ENCODE measurements at places on chromosomes 7 and 10. TPM values are rescaled to one million over a fixed set of nuclear protein-coding genes. Genes with fewer than 3 reads are reported as not detected.

DNA sequence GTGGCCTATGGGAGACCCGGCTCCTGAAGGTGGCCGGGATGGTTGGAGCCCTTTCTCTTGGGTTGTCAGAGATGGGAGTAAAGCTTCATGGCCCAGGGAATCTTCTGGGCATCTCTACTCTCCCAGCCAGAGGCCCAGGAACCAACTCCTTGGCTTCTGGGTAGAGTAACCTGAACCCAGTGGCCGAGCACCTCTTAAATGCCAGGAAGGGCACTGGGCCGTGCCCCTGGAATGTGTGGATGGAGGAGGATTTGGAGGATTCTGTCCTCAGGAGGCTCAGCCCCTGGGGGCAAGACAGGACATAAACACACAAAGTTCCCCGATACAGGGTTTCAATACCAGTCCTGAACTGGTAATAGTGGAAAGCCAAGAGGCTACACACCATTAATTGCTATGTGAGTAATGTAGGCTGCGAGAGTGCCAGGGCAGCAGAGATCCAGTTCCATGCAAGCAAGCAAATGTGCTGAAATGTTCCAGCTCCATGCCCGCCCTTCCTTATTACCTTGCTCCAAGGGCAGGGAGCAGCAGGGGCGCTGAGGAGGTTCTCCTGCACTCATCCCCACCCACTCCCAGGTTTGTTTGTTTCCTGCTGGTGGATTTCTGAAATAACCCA lies 1.2 kb downstream of the PALD1 start:
- H3K27ac ChIP-seq: peak overlapping the region; percentile 73
- H3K4me3 ChIP-seq: peak overlapping the region; percentile 42
- DNase-seq: peak; percentile 49
- peaks cover 24% of the 10 kb centered on the region for H3K27me3 ChIP-seq

GRCh38 chr7:142440906-142441411 lies 183.1 kb upstream of the PRSS58 start:
- DNase-seq: no peak
- peaks cover 7% of the 10 kb centered on the region for H3K4me1 ChIP-seq
- no peak overlapping the region for H3K27ac ChIP-seq
- no peaks in the 10 kb centered on the region for H3K36me3 ChIP-seq
- no peak overlapping the region for H3K4me3 ChIP-seq
- no peaks in the 10 kb centered on the region for H3K27me3 ChIP-seq

DNA sequence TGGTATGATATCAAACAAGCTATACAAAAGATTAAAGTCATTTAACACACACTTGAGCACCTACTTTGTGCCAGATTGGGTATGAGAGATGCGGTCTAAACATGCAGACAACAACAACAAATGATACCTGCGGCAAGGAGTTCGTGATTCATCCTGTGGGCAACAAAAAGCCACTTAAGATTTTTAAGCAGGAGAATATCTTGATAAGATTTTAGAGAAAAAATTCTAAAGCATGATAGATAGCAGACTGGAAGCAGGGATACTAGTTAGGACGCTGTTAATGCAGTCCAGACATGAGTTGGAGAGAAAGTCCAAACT lies 1.6 kb upstream of the KBTBD2 start:
- H3K27me3 ChIP-seq: no peaks in the 10 kb centered on the region
- H3K27ac ChIP-seq: peak overlapping the region; percentile 100
- no peak for DNase-seq
- no peaks in the 10 kb centered on the region for H3K36me3 ChIP-seq
- H3K4me3 ChIP-seq: no peak overlapping the region

- H3K27me3 ChIP-seq: no peaks in the 10 kb centered on the region
- no peaks in the 10 kb centered on the region for H3K4me1 ChIP-seq
- H3K27ac ChIP-seq: peak overlapping the region; percentile 86
- peak overlapping the region; percentile 54 for H3K4me3 ChIP-seq
These were observed 586 bp upstream of the AOC1 start for GRCh38 chr7:150851492-150852370.

GRCh38 chr7:6392712-6393666 lies 54.8 kb downstream of the DAGLB start:
- peak overlapping the region; percentile 88 for H3K27ac ChIP-seq
- DNase-seq: peak; percentile 95
- no peaks in the 10 kb centered on the region for H3K27me3 ChIP-seq
- H3K4me3 ChIP-seq: no peak overlapping the region
- H3K4me1 ChIP-seq: peaks cover 43% of the 10 kb centered on the region

NODAL gene
- not detected for total RNA-seq

DNA sequence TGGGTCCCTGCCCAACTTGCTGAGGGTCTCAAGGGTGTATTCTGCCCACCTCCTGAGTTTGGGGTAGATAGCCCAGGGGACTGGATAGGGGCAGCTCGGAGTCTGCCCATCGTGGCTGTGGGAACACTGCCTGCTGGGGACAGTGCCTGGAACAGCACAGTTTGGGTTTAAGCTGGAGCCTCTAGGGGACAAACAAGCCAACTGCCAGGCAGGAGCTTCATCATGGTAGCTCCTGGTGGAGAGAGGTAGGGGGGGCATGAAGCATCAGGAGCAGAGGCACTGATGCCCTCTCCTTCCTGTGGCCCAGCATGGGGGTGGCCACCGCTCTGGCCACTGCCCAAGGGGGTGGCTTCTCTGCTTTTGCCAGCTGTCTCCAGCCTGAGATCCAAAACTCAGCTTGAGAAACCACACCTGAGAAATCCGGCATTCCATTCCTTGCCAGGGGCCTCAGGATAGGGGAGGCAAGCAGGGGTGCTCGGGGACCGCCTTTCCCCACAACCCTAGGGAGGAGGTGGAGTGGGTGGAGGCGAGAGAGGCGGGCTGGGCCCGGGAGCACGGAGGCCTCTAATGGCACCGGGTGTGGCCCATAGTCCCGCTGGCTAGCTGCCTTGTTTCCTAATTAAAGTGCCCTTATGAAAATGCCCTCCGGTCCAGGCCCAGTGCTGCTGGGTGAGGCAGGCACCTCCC lies 47.6 kb downstream of the UNC5B start:
- H3K4me3 ChIP-seq: no peak overlapping the region
- peak; percentile 82 for DNase-seq
- H3K36me3 ChIP-seq: no peaks in the 10 kb centered on the region
- H3K4me1 ChIP-seq: peaks cover 79% of the 10 kb centered on the region
- peak overlapping the region; percentile 72 for H3K27ac ChIP-seq

DNA sequence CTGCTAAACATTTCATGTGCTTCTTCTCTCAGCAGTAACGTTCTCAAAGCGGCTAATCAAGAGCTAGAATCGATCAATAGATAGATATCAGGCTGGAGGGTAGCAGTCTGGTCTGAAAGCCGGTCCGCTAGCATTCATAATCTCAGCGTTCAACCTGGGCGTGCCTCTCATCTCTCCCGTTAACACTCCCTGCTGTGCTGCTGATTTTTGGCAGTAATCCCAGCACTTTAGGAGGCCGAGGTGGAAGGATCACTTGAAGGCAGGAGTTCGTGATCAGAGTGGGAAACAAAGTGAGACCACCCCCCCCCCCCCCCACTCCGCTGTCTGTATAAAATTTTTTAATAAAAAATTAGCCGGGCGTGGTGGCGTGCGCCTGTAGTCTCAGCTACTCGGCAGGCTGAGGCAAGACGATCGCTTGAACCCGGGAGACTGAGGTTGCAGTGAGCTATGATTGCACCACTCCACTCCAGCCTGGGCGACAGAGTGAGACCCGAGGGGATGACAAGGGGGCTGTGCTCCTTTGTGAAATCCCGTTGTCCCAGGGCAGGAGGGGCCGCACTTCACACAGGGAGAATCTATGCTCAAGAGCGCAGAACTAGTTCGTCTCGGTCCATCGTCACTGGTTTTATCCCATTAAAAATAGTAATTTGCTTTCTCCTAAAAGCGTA lies 624 bp upstream of the CEP55 start:
- H3K4me3 ChIP-seq: peak overlapping the region; percentile 73
- H3K36me3 ChIP-seq: no peaks in the 10 kb centered on the region
- no peaks in the 10 kb centered on the region for H3K27me3 ChIP-seq
- H3K4me1 ChIP-seq: peaks cover 5% of the 10 kb centered on the region
- H3K27ac ChIP-seq: peak overlapping the region; percentile 63
- DNase-seq: peak; percentile 35

SLC39A12 gene
- total RNA-seq: 0.14 TPM
